ENCODE measurements at places on chromosomes 16 and 17. TPM values are rescaled to one million over a fixed set of nuclear protein-coding genes. Genes with fewer than 3 reads are reported as not detected.

DNAAF8 gene
- 5.4 TPM for total RNA-seq

HSD11B2 gene
- total RNA-seq, result not detected

STAT5A gene
- not detected for total RNA-seq

KRTAP4-9 gene
- not detected for total RNA-seq

SHPK gene
- 8.9 TPM for total RNA-seq
